ENCODE measurements at places on chromosomes 4 and X.
A peak's percentile ranks its signal among the peaks of the same experiment; 100 is the strongest.

DNA sequence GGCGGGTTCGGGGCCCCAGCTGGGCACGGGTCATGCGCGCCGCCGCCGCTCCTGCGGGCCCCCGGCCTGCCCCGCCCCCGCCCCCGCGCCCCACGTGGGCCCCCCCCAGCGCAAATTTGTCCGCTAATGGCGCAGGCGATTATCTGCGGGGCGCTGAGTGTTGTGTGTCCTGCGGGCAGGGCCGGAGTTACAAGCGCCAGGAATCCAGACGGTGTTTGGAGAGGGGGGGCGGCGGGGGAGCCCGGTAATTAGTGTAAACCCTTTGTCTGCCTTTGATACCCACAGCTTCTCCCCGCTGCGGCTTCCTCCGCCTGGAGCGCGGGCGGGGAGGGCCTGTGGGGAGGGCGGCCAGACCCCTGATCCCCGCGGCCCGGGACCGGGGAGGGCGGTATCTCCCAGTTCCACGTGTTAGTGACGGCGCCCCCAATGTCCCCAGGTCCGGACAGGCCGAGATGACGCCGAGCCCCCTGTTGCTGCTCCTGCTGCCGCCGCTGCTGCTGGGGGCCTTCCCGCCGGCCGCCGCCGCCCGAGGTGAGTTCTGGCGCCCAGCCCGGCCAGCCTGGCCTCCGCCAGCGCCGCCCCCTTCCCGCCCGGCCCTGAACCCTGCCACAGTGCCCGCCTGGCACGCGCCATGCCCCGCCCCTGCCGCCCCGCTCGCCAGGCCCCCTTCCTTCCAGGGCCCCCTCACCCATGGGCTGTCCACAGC, 761 bp downstream of the FGFRL1 start:
- DNase-seq = no peak

- no peak for DNase-seq
Observed at GRCh38 chr4:80005863-80006262, 67.2 kb downstream of the ANTXR2 start.

DNA sequence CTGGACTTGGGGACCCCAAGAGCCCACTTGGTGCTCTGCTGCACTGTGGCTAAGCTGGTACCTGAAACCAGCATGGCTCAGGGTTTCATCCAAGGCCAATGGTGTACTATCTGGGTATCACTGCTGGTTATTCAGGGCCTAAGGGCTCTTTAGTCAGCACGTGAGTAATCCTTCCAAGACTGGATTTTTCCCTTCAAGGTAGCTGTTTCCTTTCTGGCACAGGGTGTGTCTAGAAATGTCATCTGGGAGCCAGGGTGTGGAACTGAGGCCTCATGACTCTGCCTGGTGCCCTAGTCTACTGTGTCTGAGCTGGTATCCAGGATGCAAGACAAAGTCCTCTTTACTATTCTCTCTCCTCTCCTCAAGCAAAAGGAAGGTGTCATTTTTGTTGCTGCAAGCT, 99.0 kb upstream of the QRFPR start:
- no peak for DNase-seq

DNA sequence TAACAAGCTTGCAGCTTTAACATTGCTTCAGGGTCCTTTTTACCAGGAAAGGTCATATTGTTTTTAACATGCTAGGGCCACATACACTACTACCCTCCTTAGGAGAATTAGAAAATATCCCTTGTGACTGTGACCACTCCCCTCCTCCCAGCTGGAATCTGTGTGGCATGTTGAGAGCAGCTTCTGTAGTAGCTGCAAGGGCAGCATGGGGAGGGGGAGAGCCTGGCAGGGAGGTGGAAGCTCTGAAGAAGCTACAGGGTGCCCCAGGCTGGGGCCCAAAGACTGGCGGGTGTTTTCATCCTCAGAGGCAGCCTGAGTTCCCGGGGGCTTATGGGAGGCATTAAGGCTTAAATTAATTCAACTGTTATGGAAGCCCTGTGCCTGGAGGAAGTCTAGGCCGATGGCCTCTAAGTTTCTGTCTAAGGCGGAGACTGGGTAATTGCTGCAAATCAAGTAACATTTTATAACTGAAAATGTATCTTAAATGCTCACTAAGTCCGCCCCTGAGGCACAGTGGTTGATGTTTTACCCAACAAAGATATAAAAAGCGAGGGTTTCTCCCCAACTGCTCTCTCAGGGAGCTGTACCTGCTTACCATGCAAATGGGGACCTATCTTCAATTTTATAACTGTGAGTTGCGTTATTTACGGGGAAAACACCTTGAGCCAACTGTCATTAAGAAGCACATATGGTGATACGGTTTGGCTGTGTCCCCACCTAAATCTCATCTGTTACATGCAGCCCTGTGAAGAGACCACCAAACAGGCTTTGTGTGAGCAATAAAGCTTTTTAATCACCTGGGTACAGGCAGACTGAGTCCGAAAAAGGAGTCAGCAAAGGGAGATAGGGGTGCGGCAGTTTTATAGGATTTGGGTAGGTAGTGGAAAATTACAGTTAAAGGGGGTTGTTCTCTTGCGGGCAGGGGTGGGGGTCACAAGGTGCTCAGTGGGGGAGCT, 37.4 kb upstream of the STS start:
- no peak for DNase-seq

GRCh38 chrX:98371994-98372393, 1488.3 kb downstream of the RPA4 start:
- DNase-seq = no peak

DNA sequence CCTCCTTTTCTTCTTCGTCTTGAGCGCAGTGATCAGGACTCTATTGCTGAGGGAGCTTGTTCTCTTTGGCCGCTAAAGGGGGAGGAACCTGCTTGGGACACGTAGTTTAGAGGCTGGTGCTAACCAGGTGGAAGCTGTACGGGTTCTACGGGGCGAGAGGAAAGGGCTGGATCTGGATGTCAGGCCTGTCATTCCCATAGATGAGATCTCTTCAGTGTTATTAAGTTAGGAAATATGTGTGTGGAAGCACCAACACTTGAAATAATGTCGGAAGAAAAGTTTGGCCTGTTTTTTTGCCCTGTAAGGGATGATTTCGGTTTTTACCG, 643 bp downstream of the SRP72 start:
- DNase-seq = no peak

DNA sequence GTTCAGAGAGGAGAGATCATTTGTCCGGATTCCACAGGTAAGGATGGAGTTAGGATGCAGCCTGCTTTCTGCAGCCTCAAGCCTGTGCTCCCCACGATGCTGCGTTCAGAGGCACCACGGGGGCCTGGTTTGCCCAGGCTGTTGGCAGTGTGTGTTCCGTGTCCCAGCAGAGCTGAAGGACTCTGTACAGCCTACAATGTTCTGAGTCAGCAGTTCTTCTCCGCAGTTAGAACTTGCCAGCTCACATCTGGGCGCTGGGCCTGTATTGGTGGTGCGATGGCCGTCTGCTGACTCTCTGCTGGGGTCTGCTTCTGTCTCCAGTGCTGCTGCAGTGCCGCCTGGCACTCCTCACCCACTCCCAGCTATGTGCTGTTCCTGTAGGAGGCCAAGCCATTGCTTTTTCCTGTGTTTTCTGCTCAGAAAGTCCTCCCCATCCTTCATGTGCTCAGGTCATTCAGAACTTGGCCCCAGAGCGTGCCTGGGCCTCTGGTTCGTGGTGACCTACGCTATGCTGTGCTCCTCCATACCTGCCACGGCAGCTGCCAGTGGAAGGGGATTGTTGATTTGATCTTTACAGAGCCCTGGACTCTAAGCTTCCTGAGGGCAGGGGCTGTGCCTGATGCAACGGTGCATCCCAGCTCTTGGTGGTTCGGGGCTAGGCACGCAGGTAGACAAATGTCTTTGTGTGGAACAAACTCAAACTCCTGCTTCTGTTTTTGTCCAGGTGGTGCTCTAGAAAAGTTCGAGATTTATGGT, 42.6 kb upstream of the TADA2B start:
- DNase-seq = no peak

DNA sequence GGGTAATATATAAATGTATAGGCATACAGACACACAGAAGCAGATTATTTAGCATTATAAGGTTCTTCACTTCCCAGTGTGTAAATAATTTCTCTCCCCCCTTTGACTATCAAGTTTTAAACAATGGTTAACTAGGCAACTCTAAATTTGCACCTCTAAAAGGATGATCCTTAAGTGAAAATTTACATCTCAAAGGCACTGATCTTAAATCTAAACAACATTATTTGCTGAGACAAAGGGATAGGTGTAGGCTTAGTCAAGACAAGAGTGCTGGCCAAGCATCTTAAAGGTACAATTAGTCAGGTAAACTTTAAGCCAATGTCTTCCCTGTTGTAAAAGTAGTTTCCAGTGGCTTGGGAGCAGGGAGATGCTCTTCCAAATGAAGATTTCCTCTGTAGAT, 33.0 kb downstream of the NLRP2B start:
- DNase-seq = no peak

GRCh38 chr4:153518001-153518400, 51.8 kb downstream of the TMEM131L start:
- DNase-seq = no peak

DNA sequence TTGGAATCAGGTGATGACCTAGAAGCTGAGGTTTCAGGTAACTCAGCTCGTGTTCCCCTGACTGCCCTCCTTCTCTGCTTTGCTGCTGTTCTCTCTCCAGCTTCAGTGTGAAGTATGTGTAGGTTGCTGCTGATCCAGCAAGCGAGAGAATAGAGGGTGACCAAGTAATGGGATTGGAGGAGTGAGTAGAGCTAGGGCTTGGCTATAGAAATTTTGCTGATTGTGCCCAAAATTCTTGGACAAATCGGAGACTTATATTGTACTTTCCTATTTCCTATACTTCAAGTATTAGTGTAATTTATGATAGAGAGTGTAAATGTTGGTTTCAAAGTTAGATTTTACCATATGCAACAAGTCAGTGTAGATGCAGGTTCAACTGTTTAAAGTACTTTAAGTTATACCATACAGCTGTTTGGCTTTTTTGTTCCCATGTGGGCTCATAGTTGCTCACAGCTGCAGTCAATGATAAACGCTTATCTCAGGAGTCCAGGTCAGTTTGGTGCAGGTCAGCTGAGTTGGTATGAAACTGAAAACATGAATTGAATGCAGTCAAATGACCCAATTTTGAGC, 48.0 kb downstream of the RAPGEF2 start:
- DNase-seq = no peak

DNA sequence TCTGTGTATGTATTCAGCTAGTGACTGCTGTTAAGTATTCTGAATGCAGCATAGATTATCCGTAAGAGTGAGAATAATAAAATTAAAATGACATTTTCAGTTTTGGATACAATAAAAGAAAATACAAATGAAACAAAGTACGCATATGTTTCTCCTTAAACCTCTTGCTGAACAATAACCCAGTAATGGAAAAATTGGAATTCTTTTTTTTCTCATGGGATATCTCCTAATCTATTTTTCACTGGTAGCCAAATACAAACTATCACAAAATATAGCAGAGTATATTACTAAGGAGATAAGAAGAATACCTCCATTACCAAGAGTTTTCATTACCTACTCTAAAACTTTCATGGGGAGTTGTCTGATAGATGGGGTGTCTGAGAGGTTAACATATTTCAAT, 6.0 kb downstream of the RAB28 start:
- DNase-seq = no peak

DNA sequence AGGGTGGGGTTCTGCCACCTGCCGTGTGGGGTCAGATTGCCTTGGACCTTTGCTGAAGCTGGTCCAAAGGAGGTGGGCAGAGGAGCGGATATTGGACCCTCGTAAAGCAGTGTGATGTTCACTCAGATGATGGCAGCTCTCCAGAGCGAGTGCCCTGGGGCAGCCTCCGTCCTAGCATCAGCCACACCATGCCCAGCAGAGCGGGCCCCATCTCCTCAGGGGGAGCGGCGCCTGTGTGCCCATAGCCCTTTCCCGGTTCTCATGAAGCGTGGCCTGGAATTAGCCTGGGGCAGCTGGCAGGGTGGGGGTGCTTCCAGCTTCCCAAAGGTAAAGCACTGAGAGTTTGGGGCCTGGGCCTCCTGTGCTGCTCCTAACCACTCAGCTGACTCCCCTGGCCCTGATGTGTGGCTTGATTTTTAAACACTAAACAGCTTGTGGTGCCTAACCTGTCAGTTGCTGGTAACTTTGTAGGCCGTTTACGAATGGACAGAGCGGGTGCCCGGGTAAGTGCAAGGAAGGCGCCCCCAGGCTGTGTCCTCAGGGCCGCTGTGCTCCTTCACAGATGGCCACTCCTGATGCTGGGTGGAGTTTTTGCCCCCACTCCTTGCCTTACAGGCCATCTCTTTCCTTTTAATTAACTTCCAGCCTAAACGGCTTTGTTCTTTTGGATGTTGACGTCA, 36.0 kb downstream of the NOP14 start:
- DNase-seq = no peak

DNA sequence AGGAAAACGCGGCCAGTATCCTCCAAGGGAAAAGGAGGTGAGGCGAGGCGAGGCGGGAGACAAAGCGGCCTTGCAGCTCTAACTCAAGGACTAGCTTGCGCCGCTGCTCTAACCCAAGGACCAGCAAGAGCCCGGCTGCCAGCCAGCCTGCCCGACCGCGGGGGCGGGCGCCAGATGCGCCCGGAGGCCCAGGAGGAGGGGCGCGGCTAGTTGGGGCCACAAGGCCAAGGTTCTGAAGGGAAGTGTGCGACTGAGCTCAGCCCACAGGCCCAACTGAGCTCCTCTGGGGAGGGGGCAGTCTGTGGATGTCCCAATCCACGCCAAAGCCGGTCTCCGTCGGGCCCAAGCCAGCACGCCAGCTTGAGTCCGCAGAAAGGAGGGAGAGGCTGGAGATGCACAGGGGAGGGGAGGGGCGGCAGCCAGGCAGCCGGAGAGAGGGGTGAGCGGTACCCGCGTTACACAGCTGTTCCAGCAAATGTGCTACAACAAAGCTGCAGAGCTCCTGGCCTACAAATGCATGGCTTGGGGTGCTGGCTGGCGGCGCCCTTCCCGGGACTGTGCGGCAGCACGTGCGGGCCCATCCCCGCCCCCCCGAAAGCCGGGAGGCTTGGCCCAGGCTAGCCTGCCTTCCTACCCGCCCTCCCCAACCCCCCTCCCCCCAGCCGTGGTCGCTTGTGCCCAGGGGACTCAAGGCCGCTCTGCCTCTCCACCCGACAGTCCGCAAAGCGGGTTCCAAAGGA, 637 bp downstream of the AMER1 start:
- peak; percentile 9 for DNase-seq

DNA sequence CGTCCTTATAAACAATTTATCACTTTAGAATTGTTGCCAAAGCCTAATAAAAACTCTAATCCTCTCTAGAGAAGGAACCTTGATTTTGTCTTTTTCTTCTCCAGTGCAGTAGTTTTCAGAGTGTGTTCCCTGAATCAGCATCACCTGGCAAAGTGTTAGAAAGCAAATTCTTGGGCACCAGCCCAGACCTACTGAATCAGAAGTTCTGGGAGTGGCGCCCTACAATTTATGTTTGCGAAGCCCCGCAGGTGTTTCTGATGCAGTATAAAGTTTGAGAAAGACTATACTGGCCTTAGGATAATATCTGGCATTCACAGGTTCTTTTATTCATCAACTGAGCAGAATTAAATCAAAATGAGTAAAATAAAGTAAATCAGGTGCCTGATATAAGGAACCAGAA, 645.8 kb upstream of the ATOH1 start:
- no peak for DNase-seq
